T-helper 1 cell treated with Interleukin-12 subunit alpha and Interleukin-12 subunit beta and Interleukin-4 antibody, amounts not matched to agents 30 ng/mL and 1 ng/mL, for 36 hours (primary cell): ENCODE measurements at places on chromosomes 11 and 22. TPM values are rescaled to one million over a fixed set of nuclear protein-coding genes. Genes with fewer than 3 reads are reported as not detected.

Gene FOLR2
- total RNA-seq, result not detected in 2 replicates

Gene VWCE
- 5.5 and 6.3 TPM in 2 replicates for total RNA-seq

Gene SCN2B
- not detected in 2 replicates for total RNA-seq

Gene SCGB1D2
- total RNA-seq, result not detected in 2 replicates

Gene SMPD1
- total RNA-seq, result 50.9 and 52.6 TPM in 2 replicates

Gene DNAL4
- 7.6 and 8.6 TPM in 2 replicates for total RNA-seq

Gene TMA7B
- 6.1 and 8.2 TPM in 2 replicates for total RNA-seq

Gene MFNG
- total RNA-seq, result 207 and 211 TPM in 2 replicates

Gene KDM4E
- not detected in 2 replicates for total RNA-seq

Gene SLC22A25
- total RNA-seq, result not detected in 2 replicates

Gene APOL4
- total RNA-seq, result 0.56 and 0.73 TPM in 2 replicates

Gene TYR
- not detected in 2 replicates for total RNA-seq

Gene DSCAML1
- 0.27 and 0.54 TPM in 2 replicates for total RNA-seq

Gene C11orf91
- 0.66 and 0.80 TPM in 2 replicates for total RNA-seq

Gene MS4A6E
- total RNA-seq, result not detected in 2 replicates

Gene MUC6
- total RNA-seq, result not detected in 2 replicates

Gene TREH
- total RNA-seq, result not detected in 2 replicates

Gene TMEM45B
- total RNA-seq, result 0.93 and 0.96 TPM in 2 replicates

Gene ASPHD2
- 17.4 and 18.5 TPM in 2 replicates for total RNA-seq

Gene LRRN4CL
- 0.17 and 0.20 TPM in 2 replicates for total RNA-seq

Gene PKDREJ
- total RNA-seq, result not detected in 2 replicates

Gene TTC28
- total RNA-seq, result 3.1 and 3.7 TPM in 2 replicates

Gene ARHGAP20
- not detected in 2 replicates for total RNA-seq

Gene C11orf86
- total RNA-seq, result not detected in 2 replicates

Gene FOLR3
- total RNA-seq, result not detected in 2 replicates

Gene RAB36
- total RNA-seq, result not detected in 2 replicates

Gene SART1
- 82.5 and 84.9 TPM in 2 replicates for total RNA-seq

Gene MPPED1
- total RNA-seq, result not detected in 2 replicates

Gene PACS1
- total RNA-seq, result 90.5 and 91.2 TPM in 2 replicates

Gene ABCG4
- total RNA-seq, result not detected in 2 replicates

Gene OR51I1
- total RNA-seq, result not detected in 2 replicates

Gene GSTT2
- total RNA-seq, result not detected in 2 replicates

Gene OR10D3
- total RNA-seq, result not detected in 2 replicates

Gene TTC36
- total RNA-seq, result 0.90 and 2.2 TPM in 2 replicates

Gene TEX12
- 0.46 TPM in 1 of 2 replicates, not detected in the other for total RNA-seq
